Lung (tissue), 17 donors: ENCODE measurements at places on chromosomes 3 and 15. TPM values are rescaled to one million over a fixed set of nuclear protein-coding genes. Genes with fewer than 3 reads are reported as not detected.

DNA sequence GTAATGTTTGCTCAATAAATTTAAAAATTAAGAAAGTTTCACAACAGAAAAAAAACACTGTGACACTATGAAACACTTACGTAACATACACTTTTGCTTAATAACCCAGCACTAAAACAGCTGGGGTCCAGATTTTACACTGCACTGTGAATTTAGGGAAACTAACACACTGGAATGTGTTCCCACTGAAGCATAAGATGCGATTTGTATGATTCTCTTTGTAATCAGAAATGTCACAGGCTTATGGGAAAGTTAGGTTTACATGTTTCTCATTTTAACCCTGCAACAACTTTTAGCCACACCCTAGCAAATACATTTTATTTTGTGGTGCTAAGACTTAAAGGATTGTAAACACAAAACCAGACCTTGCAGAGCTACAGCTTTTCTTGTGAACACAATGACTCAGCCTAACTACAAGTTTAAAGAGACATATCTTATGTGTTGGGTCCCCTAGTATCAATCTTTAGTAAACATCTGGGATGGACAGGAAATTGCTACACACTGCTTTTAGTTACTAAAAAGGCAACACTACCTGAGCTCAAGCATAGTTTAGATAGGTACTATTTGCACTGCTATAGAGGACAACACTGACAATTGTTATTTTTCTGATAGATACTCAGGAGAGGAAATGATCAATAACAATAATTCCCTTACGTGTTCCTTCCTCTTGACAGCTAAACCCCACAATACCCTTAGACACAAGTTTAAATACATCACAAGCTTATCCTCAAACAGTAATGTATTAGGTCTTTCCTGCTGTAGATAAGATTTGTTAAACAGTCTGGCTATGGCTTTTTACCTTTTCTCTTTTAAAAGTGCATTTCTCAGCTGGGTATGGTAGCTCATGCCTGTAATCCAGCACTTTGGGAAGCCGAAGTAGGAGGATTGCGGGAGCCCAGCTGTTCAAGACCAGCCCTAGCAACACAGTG, 3.8 kb downstream of the PLD1 start:
- DNase-seq: peak; percentile 76

The GRK7 gene
- 0.06 TPM for total RNA-seq

DNA sequence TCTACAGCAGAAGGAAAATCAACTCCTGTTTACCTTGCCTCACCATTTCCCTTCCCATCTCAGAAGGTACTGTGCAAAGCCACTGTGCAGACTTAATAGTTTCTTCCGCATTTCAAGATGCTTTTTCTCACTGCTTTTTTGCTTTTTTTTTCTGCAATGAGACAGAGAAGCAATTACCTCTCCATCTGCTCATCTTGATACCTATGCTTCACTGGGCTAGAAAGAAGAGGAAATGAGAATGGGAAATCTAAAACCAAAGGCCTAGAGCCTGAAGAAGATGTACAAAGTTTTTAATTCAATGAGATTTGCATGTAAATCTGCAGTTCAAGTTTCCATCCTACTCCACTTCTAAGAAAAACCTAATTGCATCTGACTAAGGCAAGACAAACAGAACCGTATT, 238.1 kb upstream of the SETMAR start:
- no peak for DNase-seq

GRCh38 chr3:165641569-165642310, 195.5 kb downstream of the BCHE start:
- peak; percentile 1 for DNase-seq

The RASA2 gene
- 18.3 TPM for total RNA-seq

The GUCA1C gene
- total RNA-seq: not detected

GRCh38 chr15:63752075-63752684, 81.6 kb downstream of the HERC1 start:
- DNase-seq: no peak

- DNase-seq: no peak
Observed at GRCh38 chr3:124895756-124896155, 8.6 kb upstream of the ITGB5 start.

DNA sequence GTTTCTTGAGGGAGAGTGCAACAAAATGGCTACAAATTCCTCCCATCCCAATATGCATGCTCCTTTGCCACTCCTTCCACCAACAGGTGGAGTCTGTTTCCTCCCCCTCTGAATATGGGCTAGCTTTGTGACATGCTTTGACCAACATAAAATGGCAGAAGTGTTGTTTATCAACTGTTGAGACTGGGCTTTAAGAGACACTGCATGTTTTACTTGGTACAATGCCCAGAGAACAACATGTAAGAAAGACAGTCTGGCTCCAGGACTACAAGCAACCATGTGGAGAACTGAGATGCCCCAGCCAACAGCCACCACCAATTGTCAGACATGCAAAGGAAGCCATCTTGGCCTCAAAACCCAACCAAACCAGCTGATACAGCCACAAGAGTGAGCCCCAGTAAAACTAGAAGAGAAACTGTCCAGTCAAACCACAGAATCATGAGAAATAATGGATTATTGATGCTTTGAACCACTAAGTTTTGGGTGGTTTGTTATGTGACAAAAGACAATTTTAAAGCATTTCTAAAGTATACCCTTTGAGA, 40.5 kb downstream of the NUDT16 start:
- DNase-seq: no peak

The TM6SF1 gene
- 4.3 TPM for total RNA-seq

DNA sequence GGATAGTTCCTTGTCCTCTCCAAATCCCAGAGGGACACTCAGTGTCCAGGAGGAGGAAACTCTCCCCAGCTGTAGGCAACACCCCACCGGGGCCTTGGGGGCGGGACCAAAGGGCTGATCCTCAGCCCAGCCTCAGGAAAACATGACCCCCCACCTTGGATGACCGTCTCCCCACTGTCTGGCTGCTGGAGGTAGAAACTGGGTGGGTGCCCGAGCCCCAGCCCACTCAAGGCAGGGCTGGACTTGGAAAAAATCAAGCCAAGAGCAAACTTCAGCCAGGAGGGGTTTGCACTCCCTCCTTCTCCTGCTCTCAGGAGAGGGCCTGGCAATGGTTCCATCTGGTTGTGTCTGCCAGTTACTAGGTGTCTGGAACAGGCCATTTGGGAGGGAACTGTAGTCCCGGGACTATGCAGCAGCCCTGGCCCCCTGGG, 3.6 kb upstream of the RASL12 start:
- DNase-seq: peak; percentile 92

- DNase-seq: peak; percentile 46
Observed at GRCh38 chr3:12442654-12443501, 41.4 kb upstream of the TSEN2 start.

- no peak for DNase-seq
Observed at GRCh38 chr15:63532307-63532744, 27.9 kb downstream of the USP3 start.

The GP5 gene
- 1.1 TPM for total RNA-seq

DNA sequence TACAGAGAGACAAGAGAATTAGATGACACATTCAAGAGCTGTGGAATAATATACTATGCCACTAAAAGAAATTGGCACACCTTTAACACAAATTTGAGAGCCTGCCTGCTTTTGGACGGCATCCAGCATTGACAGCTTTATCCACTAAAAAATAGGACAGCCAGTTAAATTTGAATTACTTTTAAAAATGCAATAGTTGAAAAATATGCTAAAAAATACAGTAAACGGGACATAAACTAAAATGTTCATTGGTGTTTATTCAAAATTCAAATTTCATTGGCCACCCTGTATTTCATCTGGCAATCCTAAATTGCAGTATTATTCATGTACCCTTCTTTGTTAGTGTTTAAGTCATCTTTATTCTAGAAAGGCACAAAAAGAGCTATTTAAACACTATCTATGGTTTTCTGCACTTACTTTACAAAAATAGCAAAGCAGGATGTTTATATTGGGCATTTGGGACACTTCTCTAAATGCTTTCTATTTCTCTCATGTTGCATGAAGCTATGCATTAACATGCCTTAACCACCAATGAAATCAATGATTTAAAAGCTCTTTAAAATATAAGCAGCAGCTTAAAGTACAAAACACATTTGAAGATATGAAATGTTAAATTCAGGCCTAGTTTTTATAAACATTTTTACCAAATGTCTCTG, 160.1 kb downstream of the NEK10 start:
- DNase-seq: no peak

GRCh38 chr3:28575746-28576613, 227.4 kb upstream of the AZI2 start:
- DNase-seq: peak; percentile 61

DNA sequence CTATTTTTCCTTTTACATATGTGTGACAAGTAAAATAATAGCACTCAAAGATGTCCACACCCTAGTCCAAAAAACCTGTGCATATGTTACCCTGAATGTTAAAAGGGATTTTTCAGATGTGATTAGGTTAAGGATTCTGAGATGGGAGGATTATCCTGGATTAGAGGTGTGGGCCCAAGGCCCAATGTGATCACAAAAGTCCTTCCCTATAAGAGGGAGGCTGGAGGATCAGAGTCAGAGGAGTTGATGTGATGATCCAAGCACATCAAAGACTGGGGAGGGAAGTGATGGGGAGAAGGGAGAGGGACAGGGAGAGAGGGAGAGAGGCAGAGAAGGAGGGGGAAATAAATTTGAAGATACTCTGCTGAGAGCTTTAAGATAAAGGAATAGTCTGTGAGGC, 512.6 kb downstream of the PLOD2 start:
- DNase-seq: no peak
